ENCODE measurements at places on chromosomes 12 and 14.

- DNase-seq: no peak
Observed at GRCh38 chr12:66055837-66056319, 74.7 kb downstream of the LLPH start.

- no peak for DNase-seq
Observed at GRCh38 chr12:124604264-124604680, 36.9 kb upstream of the NCOR2 start.

DNA sequence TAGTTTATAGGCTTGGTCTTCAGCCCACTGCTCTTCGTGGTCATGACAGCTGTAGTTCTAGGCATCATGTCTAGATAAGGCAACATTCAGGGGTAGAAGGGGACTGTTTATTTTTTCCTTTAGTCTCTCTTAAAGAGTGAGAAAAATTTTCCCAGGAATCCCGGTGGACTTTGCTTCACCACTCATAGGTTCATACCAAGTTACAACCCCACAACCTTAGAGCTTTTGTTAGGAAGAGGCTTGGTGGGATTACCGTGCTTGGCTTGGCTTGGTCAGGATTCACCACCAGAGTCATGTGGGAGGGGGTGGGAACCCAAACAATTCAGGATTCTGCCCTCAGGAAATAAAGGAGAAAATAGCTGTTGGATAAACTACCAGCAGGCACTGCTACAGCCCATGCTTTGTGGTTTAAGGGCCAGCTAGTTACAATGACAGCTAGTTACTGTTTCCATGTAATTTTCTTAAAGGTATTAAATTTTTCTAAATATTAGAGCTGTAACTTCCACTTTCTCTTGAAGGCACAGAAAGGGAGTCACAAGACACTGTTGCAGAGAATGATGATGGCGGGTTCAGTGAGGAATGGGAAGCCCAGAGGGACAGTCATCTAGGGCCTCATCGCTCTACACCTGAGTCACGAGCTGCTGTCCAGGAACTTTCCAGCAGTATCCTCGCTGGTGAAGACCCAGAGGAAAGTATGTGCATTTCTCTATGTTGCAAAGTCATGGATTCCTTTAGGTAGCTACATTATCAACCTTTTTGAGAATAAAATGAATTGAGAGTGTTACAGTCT, 25.9 kb upstream of the PAPLN start:
- no peak for DNase-seq

GRCh38 chr12:31574803-31575575, 15.9 kb downstream of the DENND5B start:
- no peak for DNase-seq

DNA sequence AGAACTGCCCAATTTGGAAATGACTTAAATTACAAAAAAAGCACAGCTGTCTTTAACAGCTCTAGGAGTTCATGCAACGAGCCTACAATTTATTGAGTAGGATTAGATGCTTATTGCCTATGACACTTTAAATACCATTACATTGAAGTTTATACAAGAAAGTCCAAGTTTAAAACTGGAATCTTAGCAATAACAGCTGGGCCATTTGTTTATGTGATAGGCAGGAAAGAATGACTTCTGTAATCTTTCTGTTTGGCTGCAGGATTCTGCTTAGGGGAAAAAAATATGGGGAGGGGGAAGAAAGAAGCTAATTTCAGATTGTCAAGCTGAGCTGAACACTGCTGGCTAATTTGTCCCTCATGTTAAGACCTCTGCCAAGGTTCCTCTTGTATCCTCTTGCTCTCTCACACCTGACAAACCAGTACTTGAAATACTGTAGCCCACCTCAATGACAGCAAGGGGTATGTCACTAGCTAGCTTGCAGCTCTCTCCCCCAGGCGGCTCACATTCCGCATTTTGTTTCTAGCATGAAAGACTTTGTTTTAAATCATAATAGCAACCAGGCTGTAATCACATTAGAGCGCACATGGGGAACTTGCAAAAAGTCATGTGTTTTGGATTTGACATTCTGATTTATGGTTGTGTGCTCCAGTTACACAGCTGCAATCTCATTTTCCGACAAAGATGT, 384.8 kb downstream of the BMP4 start:
- DNase-seq: no peak

DNA sequence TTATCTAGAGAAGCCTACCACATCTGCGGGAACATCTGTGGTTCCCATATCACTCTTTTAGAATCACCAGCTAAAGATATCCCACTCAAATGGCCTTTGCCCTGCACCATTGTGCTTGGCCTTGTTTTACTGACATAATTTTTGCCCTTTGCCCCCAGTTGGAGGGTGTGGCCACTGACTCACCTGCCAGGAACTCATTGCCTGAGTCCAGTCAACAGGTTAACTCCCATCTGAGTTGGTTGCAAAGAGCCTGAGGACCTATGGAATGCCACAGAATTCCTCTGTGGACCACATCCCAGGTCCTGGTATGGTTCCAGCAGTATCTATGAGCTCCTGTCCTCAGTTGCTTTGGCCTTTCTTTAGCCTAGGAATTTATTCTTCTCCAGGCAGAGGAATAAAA, 55.7 kb upstream of the PTGR2 start:
- no peak for DNase-seq

- no peak for DNase-seq
Observed at GRCh38 chr12:130562716-130563115, 153.4 kb downstream of the RIMBP2 start.

DNA sequence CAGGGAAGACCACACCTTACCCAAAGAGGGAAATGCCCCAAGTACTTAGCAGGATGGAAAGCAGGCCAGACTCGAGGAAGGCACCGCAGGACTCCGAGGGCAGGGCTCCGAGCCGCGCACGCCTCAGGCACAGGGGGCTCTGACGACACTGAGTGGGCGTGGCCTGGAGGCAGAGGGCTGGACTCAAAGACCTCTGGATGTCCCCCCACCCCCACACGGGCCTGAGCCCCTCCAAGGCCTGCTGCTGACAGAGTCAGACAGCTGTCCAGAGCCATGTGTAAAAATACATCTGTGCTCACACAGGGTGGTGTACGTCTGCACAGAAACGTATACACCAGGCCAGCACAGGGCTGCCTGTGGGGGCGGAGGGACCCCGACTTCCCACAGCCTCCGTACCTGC, 1.4 kb downstream of the AKT1 start:
- DNase-seq: no peak

DNA sequence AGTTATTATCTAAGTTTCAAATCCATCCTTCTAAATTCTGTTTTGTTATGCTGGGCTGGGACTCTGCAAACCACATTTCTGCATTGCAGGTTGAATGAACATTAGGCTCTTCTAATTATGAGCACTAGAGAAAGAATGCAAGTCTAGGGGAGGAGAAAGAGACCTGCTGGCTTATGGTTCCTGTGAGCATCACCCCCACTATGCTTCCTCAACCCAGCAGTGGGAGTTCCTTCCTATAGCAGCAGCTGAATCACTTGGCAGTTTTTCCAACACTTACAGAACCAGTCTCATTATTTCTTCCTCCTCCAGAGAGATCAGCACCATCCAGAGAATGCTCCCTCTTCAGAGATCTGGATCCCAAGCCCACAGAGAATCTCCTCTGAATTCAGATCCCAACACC, 297.7 kb upstream of the CLEC14A start:
- no peak for DNase-seq

DNA sequence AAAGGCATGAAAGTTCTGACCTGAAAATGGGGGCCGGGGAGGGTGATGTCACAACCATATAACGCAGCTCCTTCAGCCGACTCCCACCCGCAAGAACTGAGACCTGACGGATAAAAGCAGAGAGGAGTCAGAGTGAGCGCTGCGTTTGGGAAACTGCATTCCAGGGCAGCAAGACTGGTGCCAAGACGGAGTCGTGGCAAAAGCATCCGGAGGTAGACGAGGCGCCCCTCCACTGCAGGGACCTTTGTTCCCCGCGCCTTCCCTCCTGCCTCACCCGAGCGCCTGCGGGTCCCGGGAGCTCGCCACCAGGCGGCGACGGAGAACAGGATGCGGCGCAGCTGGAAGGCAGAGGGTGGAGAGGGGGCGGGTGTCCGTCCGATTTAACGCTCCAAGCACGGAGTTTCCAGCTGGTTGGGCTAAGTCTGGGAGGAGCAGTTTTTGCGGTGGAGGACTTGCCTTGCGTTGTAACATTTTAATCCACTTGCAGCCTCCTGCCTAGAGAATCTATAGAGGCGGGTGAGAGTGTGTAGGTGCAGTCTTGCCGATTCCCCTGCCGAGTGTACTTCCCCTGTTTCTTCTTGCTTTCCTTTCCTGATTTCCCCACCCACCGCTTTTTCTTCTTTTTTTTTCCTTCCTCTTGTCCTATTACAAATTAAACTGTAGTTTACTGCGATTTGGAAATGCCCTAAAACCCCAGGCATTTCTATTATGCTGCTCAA, 1.2 kb upstream of the CPNE8 start:
- peak; percentile 46 for DNase-seq

GRCh38 chr14:90384543-90384911, 12.3 kb upstream of the CALM1 start:
- no peak for DNase-seq

DNA sequence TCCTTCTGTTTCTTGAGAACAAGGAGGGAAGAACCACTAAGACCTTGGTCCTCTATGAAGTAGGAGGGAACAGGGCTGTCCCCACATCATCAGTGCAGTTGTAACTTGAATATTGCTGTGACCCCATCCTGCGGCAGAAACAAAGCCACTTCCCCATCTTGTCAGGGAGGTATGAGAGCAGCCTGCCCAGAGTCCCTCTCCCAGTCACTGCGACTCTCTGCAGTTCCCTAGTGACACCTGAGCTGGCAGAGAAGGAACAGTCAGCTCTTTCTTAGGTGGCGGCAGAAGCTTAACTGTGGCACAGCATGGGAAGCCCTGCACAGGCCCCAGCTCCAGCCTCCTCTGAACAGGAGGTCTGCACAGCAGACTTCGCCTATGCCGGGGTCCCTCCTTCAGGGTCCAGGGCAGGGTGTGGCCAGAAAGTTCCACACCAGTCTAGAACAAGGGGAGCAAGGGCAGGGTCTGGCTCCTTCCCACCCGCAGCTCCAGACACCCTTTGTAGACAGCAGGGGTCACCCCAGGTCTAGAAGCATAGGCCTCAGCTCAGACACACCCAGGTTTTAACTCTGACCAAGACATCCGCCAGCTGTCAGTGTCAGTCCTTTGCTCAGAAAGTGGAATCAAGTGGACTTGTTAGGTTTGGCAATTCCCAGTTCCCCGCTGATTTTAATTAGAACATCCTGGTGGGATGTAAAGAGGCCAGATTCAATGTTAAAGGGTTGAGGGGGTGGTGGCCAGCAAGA, 36.8 kb downstream of the DEGS2 start:
- no peak for DNase-seq

- DNase-seq: no peak
Observed at GRCh38 chr14:99280066-99280731, 8.2 kb upstream of the BCL11B start.

DNA sequence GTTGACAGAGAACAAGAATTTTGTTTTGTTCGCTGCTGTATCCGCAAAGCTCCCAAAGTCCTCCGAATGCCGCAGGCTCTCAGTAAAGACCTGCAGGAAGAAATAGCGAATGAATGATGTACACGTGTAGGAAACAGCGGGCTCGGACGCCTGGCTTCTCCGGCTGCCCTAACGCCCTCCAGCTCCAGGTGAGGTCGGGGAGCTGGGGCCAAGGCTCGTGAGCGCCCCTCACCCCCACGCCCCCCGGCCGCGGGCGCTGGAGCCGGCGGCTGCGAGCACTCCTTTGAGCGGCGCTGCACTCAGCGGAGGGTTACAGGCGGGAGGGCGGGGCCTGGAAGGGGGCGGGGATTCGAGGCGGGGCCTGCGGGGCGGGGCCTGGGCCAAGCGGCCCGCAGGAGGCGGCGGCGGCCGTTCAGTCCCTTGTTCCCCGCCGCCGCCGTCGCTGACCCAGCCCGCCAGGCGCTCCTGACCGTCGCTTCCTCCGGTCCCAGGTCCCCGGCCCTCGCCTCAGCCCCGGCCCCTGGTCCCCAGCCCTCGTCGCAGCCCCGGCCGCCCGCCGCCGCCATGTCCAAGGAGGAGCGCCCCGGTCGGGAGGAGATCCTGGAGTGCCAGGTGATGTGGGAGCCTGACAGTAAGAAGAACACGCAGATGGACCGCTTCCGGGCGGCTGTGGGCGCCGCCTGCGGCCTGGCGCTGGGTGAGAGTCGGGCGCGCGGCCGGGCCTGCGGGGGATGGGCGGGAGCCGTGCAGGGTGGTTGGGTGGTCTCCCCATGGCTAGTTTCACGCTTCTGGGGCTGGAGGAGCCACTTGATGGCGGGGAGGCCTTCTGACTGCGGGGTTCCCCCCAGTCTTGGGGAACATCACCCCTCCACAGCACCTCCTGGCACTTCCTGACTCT, at the start of gene AACS:
Gene AACS, plus strand, starts transcription at position 415 of the 898 bp plus-strand sequence. Its CDS starts 150 bp downstream, at position 565.
- peak; percentile 51 for DNase-seq

GRCh38 chr12:1606021-1606622, 11.7 kb upstream of the FBXL14 start:
- DNase-seq: no peak

- DNase-seq: no peak
Observed at GRCh38 chr14:64442300-64442988, 22.9 kb upstream of the AKAP5 start.

DNA sequence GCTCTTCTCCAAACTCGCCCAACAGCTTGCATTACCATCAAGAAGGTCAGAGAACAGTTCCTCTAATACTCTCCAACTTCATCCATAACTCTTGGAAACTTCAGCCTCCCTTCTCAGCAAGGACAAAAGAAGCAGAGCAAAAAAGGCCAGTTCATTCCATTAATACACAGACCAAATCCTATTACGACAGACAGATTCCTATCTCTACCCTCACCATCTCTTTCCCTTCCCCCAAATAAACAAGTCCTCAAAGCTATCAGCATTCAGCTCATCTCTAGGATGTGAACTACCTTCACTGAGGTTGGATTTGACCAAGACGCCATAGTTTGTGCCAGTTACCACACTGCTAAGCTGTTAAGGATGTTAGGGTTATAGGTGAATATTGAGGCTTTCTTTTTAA, 25.2 kb downstream of the SINHCAF start:
- no peak for DNase-seq

GRCh38 chr12:103929784-103930033, 501 bp upstream of the HSP90B1 start:
- DNase-seq: peak; percentile 82

DNA sequence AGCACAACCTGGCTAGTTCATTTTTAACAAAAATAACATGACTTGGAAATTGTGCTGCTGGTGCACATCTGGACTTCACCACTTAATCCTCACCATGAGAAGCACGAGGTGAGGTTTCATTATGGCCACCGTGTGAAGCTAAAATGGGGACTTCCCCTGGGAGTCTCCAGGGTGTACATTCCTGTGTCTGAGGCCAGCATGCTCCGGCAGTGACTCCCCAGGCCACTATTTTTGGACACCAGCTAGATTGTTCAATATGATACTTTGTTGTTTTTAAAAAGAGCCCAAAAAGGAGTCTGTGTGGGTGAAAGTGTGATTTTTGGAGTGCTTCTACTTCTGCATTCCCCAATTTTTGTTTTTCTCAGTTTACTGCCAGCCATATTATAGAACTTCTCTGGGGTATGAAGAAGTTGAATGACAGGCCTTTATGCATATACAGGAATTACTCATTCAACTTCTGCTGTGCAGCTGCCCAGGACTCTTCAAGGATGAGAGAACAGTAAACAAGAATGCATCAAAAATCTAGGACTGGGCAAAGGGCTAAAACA, 16.9 kb upstream of the AICDA start:
- no peak for DNase-seq

GRCh38 chr12:126389220-126389841, 1324.1 kb downstream of the AACS start:
- DNase-seq: no peak

All from activated CD4-positive, CD25-positive, alpha-beta regulatory T cell (primary cell).